Thoracic aorta (tissue), 2 donors: ENCODE measurements at places on chromosomes 1 and 21. TPM values are rescaled to one million over a fixed set of nuclear protein-coding genes. Genes with fewer than 3 reads are reported as not detected.

DNA sequence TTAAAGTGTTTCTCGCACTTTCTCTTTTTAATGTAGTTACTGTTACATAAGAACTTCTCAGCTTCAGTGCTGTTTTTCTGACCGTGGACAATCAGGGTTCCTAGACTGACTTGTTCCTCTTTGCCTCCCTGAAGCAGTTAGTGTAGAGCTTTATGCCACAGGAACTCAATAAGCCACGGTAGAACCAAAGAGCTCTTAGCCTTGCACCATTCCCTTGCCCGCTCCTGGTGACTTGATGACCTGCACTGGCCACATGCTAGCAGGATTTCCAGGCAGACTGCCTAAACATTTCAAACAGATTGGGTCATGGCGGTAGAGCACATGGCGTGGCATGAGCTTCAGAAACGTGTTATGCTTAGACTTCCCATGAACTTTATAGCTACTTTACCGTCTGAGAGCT lies 18.8 kb upstream of the FASLG start:
- no peak for DNase-seq

The LCE1C gene
- total RNA-seq: not detected

The EPHX1 gene
- 58.9 TPM for total RNA-seq

DNA sequence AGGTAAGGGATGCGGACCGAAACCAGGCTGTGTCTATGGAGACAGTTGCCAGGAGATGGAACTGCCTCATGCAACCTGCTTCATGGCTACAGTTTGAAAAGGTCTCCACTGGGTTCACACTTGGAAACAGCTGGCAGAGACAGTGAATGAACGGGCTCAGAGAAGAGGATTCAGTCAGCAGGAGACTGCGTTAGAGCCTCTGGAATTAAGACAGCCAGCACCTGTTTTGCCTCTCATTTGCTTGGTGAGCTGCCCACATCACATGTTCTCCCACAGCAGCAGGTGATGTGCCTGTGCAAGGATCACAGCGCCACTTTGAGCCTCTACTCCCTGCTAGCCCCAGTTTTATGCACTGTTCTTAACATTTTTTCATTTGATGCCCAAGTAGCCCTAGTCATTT lies 321.0 kb downstream of the PLPP3 start:
- DNase-seq: no peak

- no peak for DNase-seq
These were observed 616.1 kb upstream of the ADAMTS5 start for GRCh38 chr21:27582948-27583430.

- no peak for DNase-seq
These were observed 44.0 kb downstream of the LRRC71 start for GRCh38 chr1:156964441-156964840.

- no peak for DNase-seq
These were observed 8.6 kb upstream of the RCAN1 start for GRCh38 chr21:34623516-34623915.

The CD1B gene
- total RNA-seq: not detected

- no peak for DNase-seq
These were observed 24.2 kb downstream of the SLC19A2 start for GRCh38 chr1:169461390-169462000.

GRCh38 chr1:207282496-207283380 lies 38.7 kb upstream of the CD55 start:
- no peak for DNase-seq

DNA sequence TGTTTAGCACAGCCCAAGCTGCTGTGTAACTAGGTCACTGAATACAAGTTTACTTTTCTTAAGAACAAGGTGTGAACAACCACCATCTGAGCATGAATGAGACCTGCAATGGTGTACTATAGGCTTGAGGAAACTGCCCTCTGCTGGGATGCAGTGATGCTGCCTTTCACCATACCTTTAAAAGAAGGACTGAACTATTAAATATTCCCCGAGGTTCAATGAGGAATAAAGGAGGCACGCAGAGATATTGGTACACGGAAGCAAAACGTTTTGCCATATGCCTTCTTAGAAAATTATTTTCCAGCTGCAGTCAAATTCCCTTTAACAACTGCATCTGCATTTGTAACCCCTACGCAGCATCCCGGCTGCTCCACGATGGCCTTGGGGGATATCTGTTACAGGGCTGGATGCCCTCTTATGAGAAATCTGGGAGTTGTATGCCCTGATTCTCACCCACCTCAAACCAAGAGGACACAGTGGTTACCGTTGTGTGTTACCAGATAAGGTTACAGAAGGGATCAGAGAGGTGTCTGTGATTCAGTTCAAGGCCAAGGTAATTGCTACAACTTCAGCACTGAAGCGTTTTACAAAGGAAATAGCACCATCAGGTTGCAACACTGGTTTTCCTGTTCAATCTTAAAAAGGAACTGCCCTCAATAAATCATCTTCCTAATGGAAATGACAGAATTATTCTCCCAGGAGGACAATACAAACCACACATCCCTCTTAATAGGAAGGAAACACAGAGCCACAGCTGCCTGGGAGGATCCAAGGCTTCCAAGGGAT lies 470.5 kb downstream of the LTN1 start:
- DNase-seq: no peak

GRCh38 chr1:193479187-193479586 lies 292.8 kb upstream of the B3GALT2 start:
- DNase-seq: no peak
